ENCODE measurements at places on chromosomes 1 and 21.

DNA sequence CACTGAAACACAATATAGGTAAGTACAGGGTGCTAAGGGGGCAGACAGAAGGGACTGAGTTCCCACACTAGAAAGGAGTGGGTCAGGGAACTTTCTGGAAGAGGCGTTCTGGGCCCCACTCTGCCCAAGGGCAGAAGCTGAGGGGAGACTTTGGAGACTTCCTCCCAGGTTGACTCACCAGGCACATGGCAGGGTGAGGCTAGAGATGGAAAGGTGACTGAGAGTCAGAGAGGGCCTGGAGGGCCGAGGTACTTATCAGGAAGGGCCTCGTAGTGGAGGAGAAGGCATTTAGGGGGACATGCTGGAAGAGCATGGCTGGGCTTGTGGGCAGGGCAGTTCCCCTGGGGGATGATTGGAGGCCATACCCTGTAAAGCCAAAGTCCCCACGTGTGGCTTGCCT is 159.9 kb upstream of the JUN start:
- DNase-seq: no peak

DNA sequence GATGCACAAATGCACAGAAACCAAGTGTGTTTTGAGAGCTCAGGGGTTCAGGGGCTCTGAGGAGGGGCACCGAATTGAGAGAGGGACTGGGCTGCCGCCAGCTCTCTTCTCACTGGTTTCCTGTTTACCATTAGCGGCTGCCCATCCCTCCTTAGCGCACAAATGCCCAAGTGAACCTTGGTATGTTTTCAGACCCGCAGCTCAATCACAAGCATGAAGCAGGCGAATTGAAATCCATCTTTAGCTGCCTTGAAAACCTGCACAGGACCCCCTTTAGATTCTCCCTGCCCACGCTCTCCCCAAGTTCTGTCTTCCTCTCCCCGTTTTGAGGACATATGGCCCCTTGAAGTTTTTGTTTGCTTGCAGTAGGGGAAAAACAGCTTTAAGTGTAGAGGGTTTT is 61.1 kb upstream of the ACOT11 start:
- no peak for DNase-seq

GRCh38 chr21:43345046-43345745 is 81.7 kb downstream of the SIK1 start:
- DNase-seq: no peak

DNA sequence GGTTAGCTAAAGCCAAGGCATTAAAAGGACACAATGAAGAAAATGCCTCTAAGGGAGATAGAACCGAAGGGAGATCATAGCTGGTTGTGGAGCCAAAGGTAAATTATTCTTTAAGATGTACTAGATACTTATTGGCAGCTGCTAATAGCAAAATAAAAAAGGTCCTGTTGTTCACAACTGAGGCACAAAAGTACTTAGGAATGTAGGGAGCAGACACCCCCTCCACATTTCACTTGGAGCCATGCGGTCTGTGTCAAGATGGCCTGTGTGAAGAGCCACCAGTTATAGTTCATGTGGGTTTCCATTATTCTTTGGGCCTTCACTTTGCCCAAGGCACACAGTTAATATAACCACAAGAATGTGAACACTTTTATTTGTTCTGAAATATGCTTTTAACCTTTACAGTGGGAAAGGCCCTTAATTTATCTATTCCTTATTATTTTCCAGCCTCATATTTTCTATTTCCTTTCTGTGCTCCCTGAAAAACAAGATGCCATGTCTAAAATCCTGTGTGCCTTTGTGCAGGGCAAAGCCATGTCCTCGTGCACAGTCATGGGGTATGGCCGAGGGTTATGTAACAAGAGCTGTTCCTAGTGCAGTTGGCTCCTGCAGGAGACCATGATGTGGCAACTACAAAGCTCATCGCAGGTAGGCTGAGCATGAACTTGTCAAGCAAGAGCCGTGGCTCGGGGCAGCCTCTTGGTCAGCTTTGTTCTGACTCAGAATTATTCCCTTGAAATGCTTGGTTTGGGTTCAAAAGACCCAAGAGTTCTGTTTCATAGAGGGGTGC is 16.2 kb upstream of the WDR26 start:
- DNase-seq: no peak

DNA sequence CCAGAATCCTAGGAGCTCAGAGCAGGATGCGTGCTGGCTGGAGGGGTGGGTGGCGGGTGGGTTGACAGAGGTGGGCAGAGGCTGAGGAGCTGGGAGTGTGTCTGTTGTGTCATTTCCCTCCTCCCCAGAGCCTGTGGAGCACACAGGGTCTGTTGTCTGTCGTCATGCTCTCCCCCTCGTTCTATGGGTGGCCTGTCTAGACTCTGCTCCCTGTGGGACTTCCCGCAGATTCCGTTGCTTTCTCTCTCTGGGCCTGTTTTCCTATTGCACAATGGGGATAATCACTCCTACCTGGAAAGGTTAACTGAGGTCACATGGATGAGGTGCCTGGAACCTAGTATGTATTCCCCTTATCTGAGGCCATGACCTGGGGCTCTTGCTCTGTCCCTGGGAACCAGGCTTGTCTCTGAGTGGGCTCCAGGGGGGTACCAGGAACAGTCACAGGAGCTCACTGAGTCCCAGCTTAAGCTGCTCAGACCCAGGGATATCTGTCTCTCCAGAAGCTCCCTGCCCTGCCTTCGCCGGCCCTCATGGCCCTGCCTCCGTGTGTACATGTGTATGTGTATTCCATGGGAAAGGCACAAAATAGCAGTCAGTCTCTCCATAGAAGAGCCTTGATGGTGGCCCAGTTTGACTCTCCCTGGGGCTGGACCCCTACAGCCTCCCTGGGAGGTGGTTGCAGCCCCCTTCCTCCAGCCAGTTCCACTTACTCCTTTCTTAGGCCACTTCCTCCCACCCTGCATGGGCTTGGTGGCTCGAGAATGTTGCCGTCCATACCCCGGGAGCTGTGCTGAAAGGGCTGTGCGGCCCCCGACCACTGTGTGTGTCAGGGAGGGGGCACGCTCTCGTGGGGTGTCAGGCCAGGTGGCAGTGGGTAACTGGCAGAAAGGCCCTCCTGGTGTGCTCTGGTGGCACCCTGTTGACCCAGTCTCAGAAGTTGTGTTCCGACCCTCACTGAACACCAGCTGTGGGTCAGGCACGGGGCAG is 17.9 kb downstream of the PTPRF start:
- DNase-seq: peak; percentile 30

GRCh38 chr1:230151924-230152468 is 85.0 kb downstream of the GALNT2 start:
- DNase-seq: no peak

- DNase-seq: no peak
Observed at GRCh38 chr1:112317140-112317539, 78.9 kb upstream of the CTTNBP2NL start.

DNA sequence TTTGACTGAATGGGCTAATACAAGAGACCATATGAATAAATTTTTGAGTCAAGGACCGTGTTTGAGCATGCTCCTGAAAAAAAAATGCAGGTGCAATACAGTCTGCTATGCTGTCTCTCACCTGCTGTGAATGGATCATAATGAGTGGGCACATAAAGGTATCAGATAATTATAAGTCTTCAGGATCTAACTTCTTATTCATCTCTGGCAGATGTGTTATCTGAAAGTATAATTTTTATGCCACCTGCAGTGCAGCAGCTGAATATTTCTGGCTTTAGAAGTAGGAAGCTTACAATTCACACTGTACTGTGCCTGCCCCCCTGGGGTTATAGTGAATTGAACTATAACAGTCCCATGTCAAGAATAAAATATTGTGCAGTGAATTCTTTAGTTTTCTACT is 333.3 kb downstream of the MRPL39 start:
- DNase-seq: no peak
